H1 (cell line): ENCODE measurements at places on chromosomes 2 and 18. TPM values are rescaled to one million over a fixed set of nuclear protein-coding genes. Genes with fewer than 3 reads are reported as not detected.
A peak's percentile ranks its signal among the peaks of the same experiment; 100 is the strongest.

DNA sequence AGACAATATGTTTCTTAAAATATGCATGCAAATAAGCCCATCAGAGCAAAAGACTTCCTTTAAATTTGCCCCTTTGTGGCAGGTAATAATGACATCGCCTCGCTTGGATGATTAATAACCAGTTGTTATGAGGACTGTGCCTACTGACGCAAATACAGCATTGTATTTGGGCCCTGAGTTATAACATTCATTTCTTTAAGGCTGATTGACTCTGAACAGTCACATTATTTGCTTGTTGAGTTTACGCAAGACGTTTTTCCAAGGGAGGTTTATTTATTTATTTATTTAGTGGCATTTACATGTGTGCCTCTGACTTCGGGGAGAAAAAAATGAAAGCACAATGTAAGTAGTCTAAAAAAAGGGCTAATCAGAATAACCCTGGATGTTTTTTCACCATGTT is 88.3 kb downstream of the SLC8A1 start:
- no peak overlapping the region for H3K27ac ChIP-seq
- no peaks in the 10 kb centered on the region; the same call in 1 of the 2 replicates for H3K27me3 ChIP-seq
- no peak overlapping the region for H3K4me3 ChIP-seq
- H3K4me1 ChIP-seq = no peaks in the 10 kb centered on the region

DNA sequence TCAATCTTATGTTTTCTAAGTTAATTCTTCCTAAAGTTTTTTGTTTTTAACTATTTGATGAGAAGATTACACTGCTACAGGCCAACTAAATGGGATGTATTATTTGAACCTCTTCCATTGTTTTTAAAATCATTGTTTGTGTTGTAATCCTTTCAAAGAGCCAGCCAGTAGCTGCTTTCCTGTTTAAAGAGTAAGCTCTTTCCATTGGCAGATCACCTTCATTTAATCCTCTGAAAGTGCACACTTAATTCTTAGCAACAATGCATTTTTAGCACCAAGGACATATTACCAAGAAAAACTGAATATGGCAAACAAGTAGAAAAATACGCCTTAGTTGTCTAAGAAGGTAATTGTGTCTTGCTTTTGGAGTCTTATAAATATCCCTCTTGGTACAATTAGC is 54.0 kb downstream of the MEIS1 start:
- H3K27me3 ChIP-seq = no peaks in the 10 kb centered on the region
- no peaks in the 10 kb centered on the region; the same call in 1 of the 2 replicates for H3K4me1 ChIP-seq
- no peak for DNase-seq
- H3K36me3 ChIP-seq = no peaks in the 10 kb centered on the region
- no peak overlapping the region for H3K27ac ChIP-seq

DNA sequence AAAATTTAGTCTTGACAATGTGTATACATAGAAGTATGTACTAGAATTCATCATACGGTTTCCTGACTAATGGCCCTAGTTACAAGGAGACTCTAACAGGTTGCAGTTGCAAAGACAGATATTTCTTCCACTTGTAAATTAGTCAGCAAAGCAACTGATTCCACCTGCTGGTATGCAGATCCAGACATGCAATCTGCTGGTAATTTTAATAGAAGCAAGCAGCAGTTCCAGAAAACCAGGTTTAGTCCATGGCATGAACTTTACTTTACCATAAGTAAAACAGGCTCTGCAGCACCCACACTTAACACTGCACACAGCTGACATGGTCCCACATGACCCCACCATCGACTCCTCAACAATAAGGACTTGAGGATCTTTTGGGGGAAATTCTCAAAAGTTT is 110.9 kb upstream of the SP3 start:
- DNase-seq = no peak
- no peaks in the 10 kb centered on the region for H3K36me3 ChIP-seq
- H3K4me3 ChIP-seq = no peak overlapping the region
- H3K27me3 ChIP-seq = no peaks in the 10 kb centered on the region

DNA sequence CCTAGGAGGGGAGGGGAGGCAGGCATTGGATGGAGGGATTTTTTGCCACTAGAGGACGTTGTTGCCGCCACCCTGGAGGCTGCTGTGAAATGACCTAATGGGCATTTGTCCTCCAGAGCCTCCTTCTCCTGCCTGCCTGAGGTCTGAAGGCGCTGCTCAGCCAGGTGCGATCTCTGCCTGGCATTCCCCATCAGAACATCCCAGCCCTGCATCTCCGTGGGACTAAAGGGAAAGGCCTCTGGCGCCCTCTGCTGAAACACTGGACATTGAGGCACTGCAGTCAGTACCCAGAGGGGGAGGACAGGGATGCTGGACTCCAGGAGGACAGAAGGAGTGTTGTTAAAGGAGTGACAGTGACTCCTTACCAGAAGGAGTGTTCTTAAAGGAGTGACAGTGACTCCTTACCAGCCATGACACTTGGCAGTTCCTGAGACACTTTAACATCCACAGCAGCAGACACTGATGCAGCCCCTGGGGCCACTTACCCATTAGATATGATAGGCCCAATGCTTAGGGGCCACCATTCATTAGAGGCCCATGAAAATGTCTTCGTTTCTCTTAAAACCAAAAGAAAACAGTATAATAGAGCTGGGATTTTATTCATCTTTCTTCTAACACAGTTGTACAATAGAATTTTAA is 17.0 kb downstream of the THNSL2 start:
- H3K27ac ChIP-seq = no peak overlapping the region
- peaks cover 5% of the 10 kb centered on the region for H3K4me1 ChIP-seq
- H3K27me3 ChIP-seq = no peaks in the 10 kb centered on the region
- peak; percentile 73 for DNase-seq
- no peak overlapping the region for H3K4me3 ChIP-seq
- no peaks in the 10 kb centered on the region for H3K36me3 ChIP-seq

GRCh38 chr2:124001696-124002430 is 23.2 kb upstream of the CNTNAP5 start:
- H3K36me3 ChIP-seq = no peaks in the 10 kb centered on the region
- H3K4me3 ChIP-seq = no peak overlapping the region
- no peaks in the 10 kb centered on the region for H3K27me3 ChIP-seq
- no peaks in the 10 kb centered on the region for H3K4me1 ChIP-seq
- no peak overlapping the region for H3K27ac ChIP-seq
- DNase-seq = no peak

GRCh38 chr2:68108120-68108519 is 45.3 kb upstream of the C1D start:
- H3K4me1 ChIP-seq = no peaks in the 10 kb centered on the region
- no peaks in the 10 kb centered on the region for H3K36me3 ChIP-seq
- H3K27me3 ChIP-seq = no peaks in the 10 kb centered on the region
- no peak for DNase-seq
- no peak overlapping the region for H3K4me3 ChIP-seq

Gene UGT1A5
- not detected in 2 replicates for total RNA-seq

Gene NT5C1B
- total RNA-seq = not detected in 2 replicates

Gene ZNF2
- 2.9 and 3.0 TPM in 2 replicates for total RNA-seq

Gene ANKRD62
- not detected in 2 replicates for total RNA-seq

Gene SCN9A
- 6.1 and 6.2 TPM in 2 replicates for total RNA-seq

Gene DPYSL5
- 16.3 and 16.4 TPM in 2 replicates for total RNA-seq

Gene LINC00305
- total RNA-seq = not detected in 2 replicates

Gene TMEM200C
- total RNA-seq = 8.3 and 9.6 TPM in 2 replicates
